AG04450 (cell line): ENCODE measurements at places on chromosomes 7 and 10. TPM values are rescaled to one million over a fixed set of nuclear protein-coding genes. Genes with fewer than 3 reads are reported as not detected.
A peak's percentile ranks its signal among the peaks of the same experiment; 100 is the strongest.

DNA sequence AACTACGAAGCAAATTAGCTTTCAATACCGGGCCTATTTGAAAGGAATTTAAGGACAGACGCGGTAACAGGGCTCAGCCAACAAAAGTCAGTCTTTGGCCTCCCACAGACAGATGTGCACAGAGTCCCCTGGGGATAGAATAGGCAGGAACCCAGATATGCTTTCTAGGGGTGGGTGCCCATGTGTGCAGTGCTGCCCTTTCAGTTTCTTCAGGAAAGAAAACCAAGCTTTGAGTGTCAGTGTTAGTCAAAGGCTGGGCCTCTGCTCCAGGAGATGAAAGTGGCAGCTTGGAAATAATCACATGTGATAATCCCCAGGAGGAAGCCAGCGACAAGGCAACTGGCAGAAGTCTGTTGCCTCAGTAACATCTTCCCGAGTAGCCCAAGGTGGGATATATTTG, 43.8 kb upstream of the CSTF2T start:
- DNase-seq: no peak

The TSPAN12 gene
- 3.4 and 6.9 TPM in 2 replicates for polyA plus RNA-seq

DNA sequence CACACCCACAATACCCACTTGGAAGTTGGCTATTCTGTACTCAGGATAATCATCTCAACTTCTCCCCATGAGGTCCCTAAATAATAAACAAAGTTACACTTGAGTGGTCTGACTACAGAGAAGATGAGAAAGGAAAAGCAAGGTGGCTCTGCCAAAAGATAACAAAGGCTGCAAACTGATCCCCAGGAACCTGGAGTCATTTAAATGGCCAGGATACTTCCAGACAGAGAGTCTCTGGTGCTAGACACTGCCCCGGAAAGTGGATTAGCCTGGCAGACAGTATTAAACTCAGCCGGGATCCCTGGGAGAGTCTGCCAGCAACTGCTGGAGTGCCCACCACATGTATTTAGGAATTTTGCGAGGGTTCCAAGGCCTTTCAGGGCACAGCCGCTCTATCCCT, 93.7 kb downstream of the DGKI start:
- DNase-seq: no peak

GRCh38 chr7:137619181-137619580, 227.6 kb downstream of the DGKI start:
- DNase-seq: no peak

DNA sequence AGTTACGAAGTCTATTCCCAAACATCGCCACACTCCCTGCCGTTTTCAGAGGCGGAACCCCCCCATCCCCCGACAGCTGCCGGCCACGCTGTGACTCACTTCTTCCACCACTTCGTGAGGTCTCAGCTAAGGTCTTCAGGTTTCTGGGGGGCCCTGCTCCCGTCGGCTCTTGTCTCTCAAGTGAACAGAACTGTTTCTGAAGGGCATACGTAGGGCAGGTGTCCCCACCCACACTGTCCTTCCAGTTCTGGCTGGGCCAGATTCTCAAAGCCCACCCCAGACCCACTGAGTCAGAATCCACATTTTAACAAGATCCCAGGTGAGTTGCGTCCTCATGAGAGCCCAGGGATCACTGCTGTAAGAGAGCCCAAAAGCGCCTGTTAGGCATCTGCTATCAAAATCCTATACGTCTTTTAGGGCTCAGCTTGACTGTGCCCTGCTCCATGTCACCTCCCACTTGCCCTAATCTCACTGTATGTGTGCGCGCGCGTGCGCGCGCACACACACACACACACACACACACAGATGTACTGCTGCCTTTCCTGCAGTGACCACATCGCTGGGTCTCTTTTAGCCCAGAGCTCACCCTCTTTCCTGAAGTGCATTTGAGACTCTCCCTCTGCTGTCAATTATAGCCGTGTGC, 78.8 kb downstream of the PROSER2 start:
- no peak for DNase-seq

The TMEM236 gene
- polyA plus RNA-seq: 0.01 and 0.02 TPM in 2 replicates

DNA sequence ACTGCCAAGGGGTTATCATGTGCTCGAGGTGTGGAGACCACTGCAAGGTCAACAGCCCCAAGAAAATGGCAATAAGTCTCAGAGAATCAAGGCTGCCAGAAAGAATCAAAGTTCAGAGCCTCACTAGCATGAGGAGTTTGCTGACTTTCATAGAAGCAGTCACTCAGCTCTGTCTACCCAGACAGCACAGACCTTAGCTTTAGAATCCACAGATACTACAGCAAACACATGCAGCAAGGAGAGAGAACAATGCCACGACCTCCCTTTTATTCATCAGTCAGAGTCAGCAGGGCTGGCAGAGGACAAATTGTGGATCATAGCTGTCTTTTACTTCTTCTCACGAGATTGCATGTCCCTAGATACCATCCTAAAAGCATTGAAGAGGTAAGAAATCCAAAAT, 121.3 kb downstream of the MBL2 start:
- no peak for DNase-seq

The LRMDA gene
- 0.05 and 0.12 TPM in 2 replicates for polyA plus RNA-seq

DNA sequence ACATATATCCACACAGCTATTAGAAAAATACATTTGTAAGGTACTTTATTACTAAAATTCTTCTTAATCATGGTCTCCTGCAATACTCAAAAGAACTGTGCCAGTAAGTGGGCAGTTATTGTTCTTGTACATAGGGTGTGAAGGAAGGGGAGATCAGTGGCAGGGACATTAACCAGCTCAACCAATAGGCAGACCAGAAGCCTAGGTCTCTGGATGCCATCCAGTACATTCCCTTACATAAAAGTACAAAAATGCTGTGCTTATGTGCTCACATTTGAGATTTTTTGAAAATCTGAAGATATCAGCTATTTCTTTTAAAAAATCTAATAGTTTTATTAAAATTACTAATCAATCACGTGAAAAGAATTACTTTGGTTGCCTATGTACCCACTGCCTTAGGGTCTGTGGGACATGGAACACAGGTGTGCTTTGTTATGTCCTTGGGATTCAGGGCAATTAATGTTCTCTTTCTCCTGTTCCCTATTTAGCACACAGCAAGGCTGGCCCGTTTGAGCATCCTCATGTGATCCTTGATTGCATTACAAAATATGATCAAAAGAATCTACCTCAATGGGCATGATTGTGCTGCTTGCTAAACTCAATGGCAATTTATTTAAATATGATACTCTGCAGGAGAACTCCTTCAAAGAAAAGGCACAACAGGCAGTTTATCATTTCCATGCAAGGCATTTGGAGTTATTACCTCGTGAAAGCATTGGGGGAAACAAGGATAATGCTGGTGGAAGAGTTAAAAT, 22.7 kb downstream of the TWIST1 start:
- no peak for DNase-seq

GRCh38 chr10:282294-283139, 147.3 kb downstream of the ZMYND11 start:
- peak; percentile 7 for DNase-seq

DNA sequence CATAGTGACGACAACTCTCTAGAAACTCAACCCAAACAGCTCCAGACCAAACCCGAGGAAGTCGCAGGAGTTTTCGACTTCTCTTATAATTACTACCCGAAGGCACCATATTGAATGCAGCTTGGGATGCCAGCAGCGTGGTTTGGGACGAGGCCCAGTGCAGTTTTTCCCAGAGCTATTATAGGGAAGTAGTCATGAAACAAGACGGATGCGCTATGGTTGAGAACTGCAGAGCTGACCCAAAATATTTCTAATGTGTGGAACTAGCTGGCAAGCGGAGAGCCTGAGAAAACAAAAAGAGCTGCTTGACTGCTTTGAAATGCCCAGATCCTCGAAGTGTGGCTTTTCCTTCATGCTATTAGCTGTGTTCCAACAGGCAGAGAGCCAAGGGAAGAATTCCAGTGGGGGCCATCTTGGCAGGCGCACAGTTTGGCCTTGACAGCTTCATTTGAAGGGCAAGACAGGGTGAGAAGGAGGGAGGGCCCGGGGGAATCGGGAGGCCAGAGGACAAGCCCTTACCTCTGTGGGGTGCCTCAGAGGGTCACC, 122.7 kb downstream of the CUL2 start:
- DNase-seq: no peak

- DNase-seq: no peak
Measured at GRCh38 chr10:86153751-86154150, 212.8 kb downstream of the GRID1 start.

GRCh38 chr10:126732868-126733267, 62.4 kb upstream of the C10orf90 start:
- DNase-seq: no peak

GRCh38 chr7:158000160-158000559, 587.5 kb downstream of the PTPRN2 start:
- no peak for DNase-seq

DNA sequence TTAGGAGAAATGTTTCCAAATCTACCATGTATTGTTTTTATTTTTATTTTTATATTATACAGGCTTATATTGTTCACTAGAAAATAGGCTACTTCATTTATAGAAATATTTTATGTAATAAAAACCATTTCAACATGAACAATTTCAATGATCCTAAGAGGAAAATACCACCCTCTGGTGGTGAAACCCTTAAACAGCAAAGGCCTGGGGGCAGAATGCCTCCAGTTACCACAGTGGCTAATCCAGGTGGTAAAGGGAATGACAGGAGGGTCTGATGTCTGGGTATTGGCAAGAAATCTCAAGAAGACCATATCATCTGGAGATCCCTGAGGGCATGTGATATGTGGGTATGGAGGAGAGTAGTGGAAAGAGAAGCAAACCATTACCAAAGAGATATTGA, 19.3 kb downstream of the MACC1 start:
- no peak for DNase-seq

DNA sequence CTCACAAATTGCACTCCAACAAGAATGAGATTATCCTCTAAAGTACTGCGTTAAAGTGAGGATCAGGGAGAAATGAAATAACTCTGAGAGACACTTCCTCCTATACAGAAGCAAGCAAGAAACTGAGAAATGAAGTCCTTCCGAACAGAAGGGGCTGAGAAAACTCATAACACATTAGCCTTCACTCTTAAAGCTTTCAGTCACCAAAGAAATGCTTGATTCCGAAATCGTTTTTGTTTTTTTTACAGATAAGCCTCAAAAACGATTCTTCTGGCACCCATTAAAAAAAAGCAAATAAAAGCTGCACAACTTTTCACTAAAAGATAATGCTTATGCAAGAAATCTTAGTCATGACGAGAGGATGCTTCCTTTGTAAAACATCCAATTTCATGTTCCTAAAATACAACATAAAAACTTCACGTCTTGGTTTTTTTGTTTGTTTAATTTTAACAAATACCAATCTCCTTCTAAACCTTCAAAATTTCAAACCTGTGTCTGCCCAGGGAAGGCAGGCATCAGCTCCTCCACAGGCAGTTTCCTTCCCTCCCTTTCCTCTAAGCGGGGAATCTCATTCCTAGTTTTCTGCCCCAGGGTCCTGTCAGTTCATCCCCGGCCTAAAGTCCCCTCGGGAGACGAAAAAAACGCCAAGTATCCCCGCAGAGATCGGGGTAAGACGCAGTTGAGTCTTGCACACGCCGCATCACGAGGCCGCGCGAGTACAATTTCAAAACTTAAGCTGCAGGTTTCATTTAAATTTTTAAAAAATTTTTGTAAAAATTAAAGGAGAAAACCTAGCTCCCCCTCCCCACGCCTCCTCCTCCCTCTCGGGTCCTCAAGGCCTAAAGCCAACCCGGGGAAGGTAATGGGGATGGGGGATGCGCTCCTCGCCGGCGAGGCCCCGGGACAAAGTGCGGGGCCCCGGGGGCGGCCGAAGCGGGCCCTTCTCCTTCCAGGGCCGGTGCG, 1.1 kb downstream of the BAZ1B start:
- DNase-seq: no peak

- peak; percentile 26 for DNase-seq
Measured at GRCh38 chr7:27647046-27647445, 15.6 kb downstream of the HIBADH start.

DNA sequence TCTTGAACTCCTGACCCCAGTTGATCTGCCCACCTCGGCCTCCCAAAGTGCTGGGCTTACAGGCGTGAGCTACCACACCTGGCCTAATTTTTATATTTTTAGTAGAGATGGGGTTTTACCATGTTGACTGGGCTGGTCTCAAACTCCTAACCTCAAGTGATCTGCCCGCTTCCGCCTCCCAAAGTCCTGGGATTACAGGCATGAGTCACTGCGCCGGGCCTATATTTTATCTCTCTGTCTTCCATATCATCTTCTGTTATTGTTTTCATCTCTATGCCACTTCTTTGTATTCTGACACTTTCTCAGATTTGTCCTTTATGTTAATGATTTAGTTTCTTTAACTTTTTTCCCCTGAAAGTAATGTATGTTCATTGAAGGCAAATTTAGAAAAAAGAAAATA, 55.0 kb upstream of the FMC1 start:
- no peak for DNase-seq

- no peak for DNase-seq
Measured at GRCh38 chr10:44312401-44312800, 72.5 kb downstream of the CXCL12 start.

DNA sequence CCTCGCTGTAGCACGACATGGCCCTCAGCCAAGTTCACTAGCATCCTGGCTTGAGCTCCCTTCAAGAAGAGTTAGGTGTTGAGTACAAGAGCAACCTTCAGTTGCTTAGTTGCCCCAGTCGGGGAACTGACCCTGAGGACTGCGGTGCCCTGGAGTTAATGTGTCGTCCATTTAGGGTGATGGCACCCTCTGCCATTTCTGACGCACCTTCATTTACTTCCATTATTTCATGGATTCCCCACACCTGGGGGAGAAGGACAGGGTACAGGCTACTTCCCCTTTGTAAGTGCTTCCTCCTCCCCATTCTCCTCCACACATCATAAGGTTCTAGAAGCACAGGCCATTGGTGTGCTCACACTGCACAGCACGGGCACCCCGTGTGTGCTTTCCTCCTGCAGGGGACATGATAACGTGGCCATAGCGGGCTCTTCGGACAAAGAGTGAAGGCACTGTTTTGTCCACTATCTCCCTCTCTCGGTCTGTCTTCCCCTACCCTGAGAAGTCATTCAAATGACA, 1.8 kb downstream of the ALOX5 start:
- no peak for DNase-seq

DNA sequence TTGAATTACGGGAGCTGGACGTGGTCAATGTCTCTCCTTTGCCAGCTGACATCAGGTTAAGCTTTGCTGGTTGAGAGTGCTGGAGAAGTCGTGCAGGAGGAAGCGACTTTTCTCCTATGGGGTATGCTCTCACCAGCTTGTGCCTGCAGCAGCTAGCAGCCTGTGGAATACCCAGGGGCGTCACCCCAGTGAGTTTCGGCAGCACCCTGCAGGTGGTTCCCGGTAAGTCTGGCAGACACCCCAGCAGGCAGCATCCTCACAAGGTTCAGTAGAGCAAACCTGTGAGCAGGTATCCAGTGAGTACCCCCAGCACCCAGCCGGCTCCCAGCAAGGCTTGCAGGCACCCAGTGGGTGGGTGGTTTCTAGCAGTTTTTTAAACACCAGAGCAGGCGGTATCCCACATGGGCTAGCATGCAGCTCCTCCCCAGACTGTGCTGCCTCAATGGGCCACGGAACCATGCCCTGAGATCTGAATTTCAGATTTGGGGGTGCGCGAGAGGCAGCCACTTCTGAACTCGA, 74.8 kb upstream of the SVIL start:
- no peak for DNase-seq

The SPDYE5 gene
- not detected in 2 replicates for polyA plus RNA-seq

The TUBAL3 gene
- polyA plus RNA-seq: not detected in 2 replicates
